Stimulated activated CD4-positive, alpha-beta T cell treated with anti-CD3 and anti-CD28 coated beads, Interleukin-12 subunit alpha, Interleukin-12 subunit beta, amount 100 ng/mL, for 4 hours (primary cell): ENCODE measurements at places on chromosomes 3 and 15.
A peak's percentile ranks its signal among the peaks of the same experiment; 100 is the strongest.

DNA sequence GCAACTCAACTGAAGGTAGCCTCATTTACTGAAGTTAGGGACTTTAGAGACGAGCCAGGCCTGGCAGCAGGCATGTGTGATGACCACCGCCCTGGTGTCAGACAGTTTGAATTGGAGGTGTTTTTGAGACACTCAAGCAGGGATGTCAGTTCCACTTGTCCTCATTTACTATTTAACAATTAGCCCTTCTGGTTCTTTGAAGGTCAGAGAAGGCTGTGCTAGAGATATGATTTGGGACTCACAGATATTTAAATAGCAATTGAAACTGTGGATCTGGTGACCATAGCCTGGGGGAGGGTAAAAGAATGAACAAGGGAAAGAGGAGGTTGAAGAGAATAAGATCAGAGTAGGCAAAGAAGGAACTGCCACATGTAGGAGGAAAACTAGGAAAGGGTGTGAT is 74.6 kb downstream of the REC114 start:
- no peak for DNase-seq

GRCh38 chr3:9397906-9398699 is 688 bp downstream of the SETD5 start:
- DNase-seq: peak; percentile 30

- DNase-seq: no peak
These were observed 13.2 kb downstream of the NR1I2 start for GRCh38 chr3:119794971-119795612.

DNA sequence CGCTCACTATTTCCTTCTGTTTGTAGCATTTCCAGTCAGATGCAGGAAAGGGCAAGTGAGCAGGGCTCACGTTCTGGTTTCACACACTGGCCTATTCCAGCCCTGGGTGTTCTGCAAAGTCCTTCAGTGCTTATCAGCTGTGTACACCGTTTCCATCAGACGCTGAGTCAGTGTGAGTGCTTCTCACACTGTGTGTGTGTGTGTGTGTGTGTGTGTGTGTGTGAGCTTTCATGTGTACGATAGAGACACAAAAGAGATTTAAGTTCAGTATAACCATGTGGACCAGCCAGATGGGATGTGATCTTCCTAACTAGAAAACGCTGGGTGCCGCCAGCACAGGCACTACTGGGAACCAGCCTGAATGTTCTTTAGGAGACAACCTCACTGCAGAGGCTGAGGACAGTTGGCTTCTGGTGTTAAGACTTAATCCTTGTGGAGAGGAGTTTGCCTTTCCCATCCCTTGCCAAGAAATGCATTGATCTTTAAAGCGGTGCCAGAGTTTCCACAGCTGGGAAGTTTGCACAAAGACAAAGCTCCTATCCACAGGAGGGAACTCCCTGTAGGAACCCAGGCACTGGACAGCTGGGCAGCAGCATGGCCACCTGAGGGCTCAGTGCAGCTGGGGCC is 3.9 kb upstream of the CHSY1 start:
- DNase-seq: no peak

DNA sequence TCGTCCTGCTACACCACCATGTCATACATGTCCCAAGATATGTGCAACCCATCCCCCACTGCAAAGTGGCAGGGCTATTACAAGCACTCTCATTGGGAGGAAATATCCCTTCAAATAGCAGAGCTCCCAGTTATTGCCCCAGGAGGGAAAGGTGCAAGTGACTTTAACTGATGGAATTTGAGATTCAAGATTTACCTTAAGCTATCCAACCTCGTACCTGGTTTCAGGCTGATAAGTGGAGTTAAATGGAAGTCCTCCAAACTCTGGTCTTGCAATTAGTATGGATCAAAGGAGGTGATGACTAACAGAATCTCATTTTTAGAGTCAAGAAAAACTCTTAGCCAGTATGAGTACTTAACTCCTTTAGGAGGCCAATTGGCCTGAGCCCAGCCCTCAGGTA is 2.1 kb downstream of the SLCO2A1 start:
- no peak for DNase-seq

DNA sequence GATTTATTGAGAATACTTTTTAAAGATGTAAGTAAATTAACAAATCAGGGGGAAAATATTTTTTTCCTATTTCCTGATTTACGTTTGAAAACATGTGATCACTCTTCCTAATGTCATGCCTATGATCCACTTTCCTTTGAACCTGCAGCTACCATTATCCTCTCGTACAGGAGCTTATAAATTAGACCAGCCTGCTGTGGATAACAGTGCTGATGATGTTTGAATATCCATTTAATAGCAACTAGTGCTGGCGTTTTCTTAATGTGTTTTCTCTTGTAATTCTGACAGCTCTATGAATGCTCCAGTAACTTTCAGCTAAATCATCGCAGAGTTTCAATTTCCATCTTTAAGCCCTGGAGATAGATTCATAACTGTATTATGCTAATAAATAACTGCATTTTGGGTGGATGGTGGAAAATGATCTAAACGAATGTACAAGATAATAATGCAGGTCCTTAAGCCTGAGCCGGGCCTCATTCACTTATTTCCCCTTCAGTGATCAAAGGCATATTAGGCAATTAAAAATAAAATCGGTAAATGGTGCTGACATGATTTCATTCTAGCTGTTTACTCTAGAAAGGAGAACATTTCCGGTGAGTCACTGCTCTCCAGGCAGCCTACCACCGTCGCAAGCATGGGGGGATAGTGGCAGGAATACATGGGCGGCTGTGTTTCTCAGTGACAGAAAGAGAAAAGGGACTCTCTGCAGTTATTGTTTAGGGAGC is 58.5 kb upstream of the SLC24A5 start:
- no peak for DNase-seq

DNA sequence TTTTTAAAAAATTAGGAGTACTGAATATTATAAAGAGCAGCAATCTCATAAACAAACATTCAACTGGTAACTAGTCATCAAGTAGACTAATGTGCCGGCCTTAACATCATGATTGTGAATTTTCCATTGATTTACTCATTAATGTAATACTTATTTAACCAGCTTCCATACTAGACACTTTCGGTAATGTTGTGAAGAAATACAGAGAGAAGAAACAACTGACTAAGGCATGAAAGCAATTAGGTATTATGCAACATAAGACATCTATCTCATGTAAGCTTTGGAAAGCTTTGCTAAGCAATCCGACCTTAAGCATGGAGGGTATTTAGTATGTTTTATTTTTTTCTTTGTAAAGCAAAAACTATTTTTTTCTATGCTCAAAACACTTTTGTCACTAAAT is 108.0 kb downstream of the IL1RAP start:
- DNase-seq: no peak

GRCh38 chr3:177552051-177552450 is 354.8 kb upstream of the TBL1XR1 start:
- no peak for DNase-seq

DNA sequence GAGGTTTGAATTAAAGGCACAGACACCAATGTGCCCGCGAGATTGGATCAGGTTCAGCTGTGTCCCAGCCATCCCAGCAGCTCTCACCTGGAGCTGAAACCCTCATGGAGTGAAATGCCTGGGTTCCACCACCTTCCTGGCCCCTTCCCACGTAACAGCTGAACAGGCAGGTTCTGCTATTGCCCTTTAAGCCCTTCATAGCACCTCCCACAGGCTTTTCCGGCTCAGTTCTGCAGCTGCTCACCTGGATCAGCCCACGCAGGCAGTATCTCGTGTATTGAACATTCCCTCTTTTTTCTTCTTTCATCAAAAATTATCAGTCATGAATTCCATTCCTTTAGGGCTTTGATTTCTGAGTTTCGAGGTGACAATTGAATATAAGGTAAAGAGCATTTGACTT is 129.8 kb downstream of the SLC9A9 start:
- DNase-seq: no peak

DNA sequence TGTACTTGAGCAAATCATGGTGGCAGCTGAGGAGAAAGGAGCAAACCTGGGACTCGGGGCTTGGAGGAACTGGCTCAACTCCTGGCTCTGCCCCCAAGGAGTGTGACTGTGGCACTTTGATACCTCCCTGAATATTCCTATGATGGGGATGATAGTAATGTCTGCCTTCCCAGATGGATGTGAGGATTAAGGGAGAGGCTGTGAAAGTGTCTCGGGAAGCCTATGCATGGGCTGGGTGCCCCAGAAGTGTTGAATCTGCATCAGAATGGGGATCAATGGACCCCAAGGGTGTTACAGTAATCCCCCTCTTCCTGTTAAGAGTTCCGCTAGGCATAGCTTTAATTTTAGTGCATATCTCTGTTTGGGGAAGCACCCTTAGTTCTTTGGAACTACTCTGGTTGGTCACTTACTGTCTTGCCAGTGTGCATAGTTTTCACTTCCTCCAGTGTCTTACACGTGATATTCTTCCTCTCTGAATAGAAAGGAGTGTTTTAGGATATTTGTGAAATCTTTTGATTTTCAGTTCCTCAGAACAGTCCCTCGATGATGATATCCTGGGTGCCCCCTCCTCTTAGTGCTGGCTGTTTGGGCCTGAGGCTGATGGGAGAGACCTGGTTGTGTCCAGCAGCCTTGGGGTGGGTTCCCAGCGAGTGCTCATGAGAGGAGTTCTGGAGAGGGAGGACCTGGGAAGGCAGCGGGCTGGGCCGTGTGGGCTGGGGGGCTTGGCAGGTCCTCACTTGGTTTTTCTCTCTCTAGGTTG is 97.5 kb downstream of the CHDH start:
- no peak for DNase-seq

- no peak for DNase-seq
These were observed 318.0 kb downstream of the CLSTN2 start for GRCh38 chr3:140252812-140253656.

DNA sequence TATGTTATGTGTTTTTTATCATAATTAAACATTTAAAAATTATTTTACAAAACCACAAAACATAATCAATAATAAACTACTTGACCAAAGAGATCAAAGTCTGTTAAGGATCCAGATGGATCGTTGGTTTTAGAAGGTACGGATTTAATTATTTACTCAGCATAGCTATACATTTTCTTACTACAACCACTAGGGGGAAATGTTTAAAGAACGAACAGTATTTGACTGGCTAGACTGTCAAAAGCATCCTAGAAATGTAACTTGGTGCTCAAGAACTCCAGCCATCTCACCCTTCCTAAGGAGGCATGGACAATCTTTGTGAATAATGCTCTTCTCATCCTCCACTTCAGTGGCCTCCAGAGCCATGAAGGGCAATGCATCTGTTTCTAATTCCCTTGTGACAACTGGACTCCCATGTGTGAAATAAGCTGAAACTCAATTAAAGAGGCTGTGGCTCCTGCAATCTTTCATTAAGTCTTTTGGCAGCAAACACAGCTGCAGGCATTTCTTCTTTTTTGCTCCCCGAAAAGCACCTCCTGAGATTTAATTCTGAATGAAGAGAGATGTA is 94.7 kb upstream of the TUSC7 start:
- no peak for DNase-seq

GRCh38 chr3:127385540-127385870 is 97.7 kb upstream of the PRR20G start:
- no peak for DNase-seq

GRCh38 chr3:42504334-42505127 is 2.1 kb downstream of the VIPR1 start:
- no peak for DNase-seq

GRCh38 chr3:140695361-140696061 is 17.6 kb downstream of the TRIM42 start:
- DNase-seq: no peak

DNA sequence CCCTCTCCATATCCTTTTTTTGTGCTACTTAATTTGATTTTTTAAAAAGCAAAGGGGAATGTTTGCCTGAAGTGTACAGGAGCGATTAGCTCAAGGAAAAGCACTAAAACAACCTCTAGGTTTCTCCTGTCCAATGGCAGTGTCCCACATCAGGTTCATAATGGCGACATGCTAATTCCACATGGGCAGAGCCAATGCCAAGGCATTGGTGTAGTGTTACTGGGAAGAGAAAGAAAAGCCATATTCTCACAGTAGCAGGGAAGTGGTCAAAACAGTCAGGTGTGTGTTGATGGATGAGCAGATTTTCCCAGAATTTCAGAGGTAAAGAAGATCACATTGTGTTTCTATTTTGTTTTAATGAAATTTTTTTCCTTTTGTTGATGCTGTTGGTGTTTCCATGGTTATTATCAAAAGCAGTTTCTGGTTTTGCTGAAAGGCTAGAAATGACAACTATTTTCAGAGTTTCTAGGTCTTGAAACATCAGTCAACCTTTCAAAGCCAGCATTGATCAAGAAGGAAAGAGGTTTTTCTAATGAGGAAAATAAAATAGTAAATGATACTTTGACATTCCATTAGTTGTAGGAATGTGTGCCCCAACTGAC is 65.2 kb downstream of the FNDC3B start:
- no peak for DNase-seq

- no peak for DNase-seq
These were observed 90.4 kb downstream of the SUCLG2 start for GRCh38 chr3:67564008-67564407.

DNA sequence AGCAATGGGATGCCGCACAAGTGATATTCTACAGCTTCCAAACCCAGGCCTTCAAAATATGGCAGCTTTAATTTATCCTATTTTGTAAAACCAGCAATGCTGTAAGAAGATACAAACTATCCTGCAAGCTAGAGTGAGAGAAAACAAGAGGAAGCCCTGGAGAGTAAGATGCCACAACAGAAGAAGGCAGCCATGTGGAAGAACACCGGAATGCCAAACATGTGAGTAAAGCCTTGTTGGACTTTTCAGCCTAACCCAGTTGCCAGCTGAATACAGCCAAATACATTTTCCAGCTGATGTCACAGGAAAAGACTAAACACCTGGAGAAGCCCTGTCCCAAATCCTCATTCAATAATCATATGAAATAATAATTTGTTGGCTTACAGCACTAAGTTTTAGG is 1115.1 kb upstream of the CADM2 start:
- no peak for DNase-seq

DNA sequence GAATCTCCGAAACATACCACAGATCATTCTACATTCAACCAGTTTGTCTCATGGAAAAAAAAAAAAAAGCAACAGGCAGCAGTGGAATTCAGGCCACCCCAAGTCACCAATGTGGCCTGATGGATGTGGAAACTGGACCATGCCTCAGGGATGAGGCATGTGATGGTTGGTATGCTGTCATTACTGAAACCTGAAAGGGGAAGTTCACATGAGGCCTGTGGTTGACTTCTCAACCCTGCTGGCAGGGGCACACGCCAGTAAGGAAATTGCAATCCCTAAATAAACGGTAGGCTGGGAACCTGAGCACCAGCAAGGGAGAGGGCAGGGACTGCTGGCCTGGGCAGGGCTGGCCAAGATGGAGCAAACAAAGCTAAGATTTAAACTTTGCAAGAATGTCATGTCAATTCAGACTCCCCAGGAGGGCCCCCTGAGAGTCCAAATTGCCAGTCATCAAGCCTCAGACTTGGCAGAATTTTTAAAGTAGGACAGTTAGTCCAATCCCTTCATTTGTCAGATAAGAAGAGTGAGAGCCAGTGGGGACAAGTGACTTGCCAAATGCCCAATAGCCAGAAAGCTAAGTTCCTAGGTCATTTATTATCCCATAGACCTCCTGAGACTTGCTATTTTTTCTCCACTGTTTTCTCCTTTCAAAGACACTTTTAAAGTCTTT is 310.4 kb downstream of the ERC2 start:
- DNase-seq: no peak

GRCh38 chr3:53885239-53885638 is 3.3 kb upstream of the ACTR8 start:
- DNase-seq: no peak
